ENCODE measurements at places on chromosomes 7 and 10.

GRCh38 chr10:61452655-61453641 is at the start of gene TMEM26:
TMEM26 (minus strand) TSS chr10:61453381; CDS start chr10:61453081, 300 bp downstream.
- no peak for DNase-seq

- no peak for DNase-seq
Observed at GRCh38 chr10:132920101-132920925, 22.1 kb downstream of the CFAP46 start.

DNA sequence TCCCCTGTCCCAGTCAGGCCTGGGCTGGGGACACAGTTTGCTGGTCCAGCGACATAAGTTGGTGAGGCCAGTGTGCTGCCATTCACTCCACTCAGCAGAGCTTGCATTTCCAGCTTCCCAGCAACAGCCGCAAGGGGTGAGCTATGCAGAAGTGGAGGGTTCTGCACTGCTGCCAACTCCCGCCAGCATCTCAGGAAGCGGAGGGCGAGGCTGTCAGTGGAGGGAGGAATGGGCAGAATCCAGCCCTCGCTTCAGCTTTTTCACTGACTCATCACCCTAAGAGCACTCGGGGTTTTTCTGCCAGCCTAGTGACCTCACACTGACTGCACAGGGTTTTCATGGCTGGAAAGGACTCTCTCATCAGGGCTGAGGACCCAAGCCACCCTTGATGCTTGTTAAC is 625.1 kb upstream of the MKI67 start:
- no peak for DNase-seq

DNA sequence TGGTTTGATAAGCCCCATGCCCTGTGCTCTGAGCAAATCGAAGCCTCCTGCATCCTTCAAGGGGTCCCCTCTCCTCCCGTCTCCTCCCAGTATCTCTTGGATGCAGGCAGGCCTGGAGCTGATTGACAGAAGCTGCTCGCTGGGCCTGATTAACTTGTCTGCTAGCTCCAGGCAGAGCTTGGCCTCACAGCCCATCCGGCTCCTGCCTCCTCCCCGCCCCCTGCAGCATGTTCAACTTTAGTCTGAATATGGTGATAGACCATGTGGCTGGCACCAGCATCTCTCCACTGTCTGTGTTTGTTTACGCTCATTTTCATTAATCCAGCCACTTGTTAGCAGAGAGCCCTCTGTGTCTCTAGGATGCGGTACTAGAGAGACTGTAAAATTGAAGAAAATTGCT is 432.2 kb downstream of the DPP6 start:
- no peak for DNase-seq

DNA sequence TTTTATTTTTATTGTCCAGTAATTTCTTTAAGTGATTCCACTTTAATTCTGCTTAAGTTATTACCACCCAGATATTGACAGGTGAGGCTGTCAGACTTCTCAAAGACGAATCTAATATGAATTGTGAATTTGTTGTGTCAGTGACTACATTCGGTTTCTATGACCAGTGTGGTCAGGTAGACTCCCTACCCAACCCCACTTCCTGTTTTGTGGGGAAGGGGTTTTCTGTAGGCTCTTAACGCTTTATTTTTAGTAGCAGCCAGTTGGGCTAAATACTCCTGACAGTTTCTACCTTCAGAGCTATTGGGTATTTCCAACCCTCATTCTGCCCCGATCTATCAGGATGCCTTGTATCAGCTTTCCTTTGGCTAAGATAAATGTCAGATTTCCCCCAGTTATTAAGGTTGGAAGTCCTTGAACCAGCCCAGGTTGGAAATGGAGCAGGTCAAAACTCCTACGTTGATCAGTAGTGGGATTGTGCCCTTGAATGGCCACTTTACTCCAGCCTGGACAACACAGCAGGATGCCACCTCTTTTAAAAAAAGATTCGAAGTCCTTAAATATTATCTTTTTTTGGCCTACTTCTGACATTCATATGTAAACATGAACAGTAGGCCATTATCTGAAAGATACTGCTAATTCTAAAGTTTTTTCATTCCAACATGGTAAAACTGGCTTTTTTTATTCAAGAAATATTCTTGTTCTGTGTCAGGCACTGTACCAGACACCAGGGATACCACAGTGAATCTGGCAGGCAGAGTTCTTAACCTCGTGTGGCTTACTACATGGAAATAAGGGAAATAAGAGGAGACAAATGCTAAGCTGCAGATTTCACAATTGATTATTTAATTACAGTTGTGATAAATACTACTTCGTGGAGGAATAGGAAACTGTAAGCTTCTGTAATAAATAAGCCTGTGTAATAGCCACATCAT is 133.3 kb upstream of the SAMD8 start:
- no peak for DNase-seq

DNA sequence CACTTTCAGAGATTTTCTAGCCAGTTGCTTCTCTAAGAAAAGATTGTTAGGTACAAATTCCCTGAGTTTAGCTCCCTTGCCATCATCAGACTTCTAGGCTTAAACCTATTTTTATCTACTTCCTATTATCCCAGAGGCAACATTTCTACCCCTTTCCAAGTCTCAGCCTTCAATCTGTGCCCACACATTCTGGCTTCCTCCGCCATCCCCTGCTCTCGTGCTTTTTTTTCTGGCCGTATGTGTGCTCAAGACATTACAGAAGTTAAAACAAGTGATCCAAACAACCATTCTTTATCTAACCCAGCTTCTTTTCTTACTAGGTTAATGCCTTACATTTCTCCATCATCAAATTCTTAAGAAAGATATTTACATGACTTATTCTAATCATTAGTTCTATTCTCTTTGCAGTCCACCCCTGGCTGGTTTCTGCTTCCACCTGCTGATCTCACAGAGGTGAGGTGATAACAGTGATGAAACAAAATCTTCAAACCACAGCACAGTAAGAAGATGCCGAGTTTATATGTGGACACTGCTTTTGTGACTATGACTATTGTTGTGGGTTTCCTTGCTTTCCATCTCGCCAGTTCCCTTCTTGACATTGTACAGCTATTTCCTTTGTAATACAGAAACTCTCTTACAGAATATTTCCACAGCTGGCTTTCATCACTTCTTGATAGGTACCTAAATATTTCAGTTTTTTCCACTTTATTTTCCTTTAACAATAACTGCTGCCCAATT is 18.3 kb upstream of the CDK6 start:
- DNase-seq: no peak

DNA sequence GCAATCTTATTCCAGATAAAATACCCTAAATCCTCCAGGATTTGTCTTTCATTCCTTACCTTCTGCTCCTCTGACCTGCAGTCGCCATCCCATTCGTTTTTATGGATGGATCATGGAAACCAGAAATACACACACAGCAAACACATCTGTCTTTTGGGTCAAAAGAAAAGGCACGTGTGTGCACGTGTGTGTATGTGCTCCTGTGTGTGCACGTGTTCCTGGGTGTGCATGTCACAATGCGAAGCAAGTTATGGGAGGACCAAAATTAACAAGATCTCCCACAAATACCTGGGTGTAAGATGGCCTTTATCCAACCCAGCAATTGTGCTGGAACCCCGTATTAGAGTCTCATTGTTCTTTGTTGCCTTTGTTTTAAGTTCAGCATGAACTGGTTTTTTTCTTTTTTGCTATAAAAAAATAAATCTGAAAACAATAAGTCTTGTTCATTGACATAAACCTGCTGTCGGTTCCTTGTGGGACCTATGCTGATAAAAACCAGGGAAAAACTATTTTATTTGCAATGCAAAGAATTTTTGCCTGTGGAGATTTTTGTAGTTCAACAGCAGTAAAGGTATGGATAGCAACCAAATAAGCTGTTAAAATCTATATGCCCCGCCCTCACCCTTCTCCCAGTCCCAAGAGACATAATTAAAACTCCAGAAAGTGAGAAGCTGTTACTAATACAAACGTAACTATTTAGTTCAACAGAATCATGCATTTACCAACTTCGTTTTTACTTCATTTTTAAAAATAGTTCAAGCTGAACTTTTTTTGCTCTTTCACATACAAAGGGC is 229.6 kb downstream of the CREB5 start:
- DNase-seq: no peak

- DNase-seq: no peak
Observed at GRCh38 chr7:130882396-130882795, 148.4 kb upstream of the KLF14 start.

DNA sequence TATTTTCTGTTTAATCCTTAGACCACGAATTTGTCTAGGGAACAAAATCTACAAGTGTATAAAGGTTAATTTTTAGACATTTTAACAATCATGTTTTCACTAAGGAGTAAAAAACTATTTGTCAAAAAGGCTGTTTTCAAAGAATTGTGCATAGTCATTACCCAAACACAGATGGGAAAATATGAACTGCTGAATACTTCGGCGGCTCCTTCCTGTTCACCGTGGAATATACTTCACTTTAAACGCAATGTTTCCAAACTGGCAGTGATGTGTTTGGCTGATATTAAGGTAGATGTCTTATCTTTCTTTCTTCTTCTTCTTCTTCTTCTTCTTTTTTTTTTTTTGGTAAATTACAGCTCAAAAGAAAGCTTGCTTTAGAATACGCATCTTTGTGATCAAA is 41.4 kb downstream of the JCAD start:
- no peak for DNase-seq

- no peak for DNase-seq
Observed at GRCh38 chr7:67791918-67792317, 795.3 kb downstream of the TYW1 start.

GRCh38 chr10:76540786-76541185 is 1096.8 kb downstream of the KCNMA1 start:
- DNase-seq: no peak

- peak; percentile 33 for DNase-seq
Observed at GRCh38 chr7:103130901-103131624, 17.8 kb downstream of the NAPEPLD start.

- no peak for DNase-seq
Observed at GRCh38 chr10:95793401-95794045, 37.6 kb downstream of the ENTPD1 start.

DNA sequence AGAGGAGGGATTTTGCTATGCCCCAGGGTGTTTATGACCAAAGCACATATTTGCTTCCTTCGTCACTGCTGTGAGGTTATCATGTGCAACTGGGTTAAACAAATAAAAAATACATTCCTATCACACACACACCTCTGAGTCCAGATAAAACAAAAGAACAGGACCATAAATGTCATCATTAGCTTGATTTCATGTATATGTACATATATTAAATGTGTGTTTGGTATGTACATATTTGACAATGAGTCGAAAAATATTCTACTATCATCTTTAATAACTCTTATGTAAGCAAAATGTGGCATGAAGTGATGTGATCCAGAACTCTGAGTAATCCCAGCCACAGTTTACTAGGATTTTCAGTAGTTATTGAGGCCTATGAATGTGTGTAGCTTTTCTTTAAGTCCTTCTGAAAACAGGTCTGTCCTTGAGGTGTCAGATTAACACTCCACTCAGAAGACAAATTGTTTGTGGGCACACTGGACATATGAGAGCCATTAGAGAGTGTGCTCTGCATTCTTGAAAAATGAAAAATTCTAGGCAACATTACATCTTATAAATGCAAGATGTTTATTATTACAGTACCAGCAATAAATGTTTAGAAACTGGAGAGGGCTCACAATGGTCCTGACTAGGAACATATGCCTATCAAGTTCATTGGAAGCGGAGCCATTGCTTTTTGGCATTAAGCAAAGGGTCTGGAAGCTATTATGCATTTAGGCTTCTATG is 335.1 kb upstream of the SEMA3A start:
- no peak for DNase-seq
